ENCODE measurements at places on chromosomes 12 and 14.

- no peak for DNase-seq
Observed at GRCh38 chr12:120229487-120230325, 28.8 kb upstream of the RPLP0 start.

- DNase-seq, result no peak
Observed at GRCh38 chr14:24329073-24329663, 5.7 kb downstream of the ADCY4 start.

- no peak for DNase-seq
Observed at GRCh38 chr12:53551889-53552291, 44.6 kb upstream of the NPFF start.

GRCh38 chr12:5637698-5638097, 205.8 kb downstream of the NTF3 start:
- DNase-seq, result no peak

GRCh38 chr12:97375310-97375709, 87.3 kb upstream of the RMST start:
- DNase-seq, result no peak

GRCh38 chr12:6273541-6274230, 36.8 kb upstream of the PLEKHG6 start:
- DNase-seq, result no peak

- DNase-seq, result no peak
Observed at GRCh38 chr12:6211421-6211869, 11.2 kb downstream of the CD9 start.

GRCh38 chr12:122659579-122659978, 43.6 kb downstream of the HCAR2 start:
- DNase-seq, result no peak

DNA sequence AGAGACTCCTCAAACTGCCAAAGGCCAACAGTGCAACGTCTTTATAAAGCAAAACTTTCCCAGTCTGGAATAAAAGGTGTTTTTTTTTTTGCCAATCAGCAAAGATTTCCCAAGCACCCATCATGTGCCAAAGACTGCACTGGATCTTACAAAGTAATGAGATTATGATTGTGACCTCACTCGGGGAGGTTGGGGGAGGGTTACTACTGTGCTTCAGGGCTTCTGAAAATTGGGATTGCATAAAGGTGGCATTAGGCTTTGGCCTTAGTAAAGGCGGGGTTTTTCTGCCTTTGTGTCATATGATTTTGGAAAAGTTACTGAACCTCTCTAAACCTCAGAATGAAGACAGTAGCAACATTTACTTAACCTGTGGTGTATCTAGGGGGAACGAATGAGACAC, 233.8 kb downstream of the DACT1 start:
- no peak for DNase-seq

DNA sequence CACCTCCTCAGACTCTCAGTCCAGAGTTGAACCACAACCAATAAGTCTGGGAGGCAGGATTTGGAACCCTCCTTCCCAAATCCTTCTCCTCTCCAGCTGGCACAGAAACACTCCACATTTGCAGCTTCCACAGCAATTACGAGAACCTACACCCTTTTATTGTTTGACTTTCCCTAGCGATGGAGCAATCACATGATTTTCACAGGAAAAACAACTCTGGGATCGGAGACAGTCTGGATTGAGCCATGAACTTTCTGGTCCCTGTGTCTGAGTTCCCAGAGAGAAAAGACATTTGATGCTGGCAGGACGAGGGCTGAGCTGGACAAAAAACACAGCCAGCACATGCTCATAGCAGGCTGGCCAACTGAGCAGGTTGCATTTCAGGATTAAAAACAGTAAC, 49.0 kb upstream of the STON2 start:
- no peak for DNase-seq

- DNase-seq, result no peak
Observed at GRCh38 chr12:47737936-47738594, 12.8 kb upstream of the ENDOU start.

DNA sequence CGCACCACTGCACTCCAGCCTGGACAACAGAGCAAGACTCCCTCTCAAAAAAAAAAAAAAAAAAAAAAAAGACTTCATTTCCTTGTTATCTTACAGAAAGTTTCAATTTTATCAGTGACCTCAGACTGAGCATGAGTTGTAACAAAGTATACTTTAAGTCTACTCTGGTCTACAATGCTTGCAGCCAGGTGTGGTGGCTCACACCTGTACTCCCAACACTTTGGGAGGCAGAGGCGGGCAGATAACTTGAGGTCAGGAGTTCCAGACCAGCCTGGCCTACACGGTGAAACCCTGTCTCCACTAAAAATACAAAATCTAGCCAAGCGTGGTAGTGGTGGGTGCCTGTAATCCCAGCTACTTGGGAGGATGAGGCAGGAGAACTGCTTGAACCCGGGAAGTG, 18.0 kb downstream of the HNRNPC start:
- DNase-seq, result no peak

DNA sequence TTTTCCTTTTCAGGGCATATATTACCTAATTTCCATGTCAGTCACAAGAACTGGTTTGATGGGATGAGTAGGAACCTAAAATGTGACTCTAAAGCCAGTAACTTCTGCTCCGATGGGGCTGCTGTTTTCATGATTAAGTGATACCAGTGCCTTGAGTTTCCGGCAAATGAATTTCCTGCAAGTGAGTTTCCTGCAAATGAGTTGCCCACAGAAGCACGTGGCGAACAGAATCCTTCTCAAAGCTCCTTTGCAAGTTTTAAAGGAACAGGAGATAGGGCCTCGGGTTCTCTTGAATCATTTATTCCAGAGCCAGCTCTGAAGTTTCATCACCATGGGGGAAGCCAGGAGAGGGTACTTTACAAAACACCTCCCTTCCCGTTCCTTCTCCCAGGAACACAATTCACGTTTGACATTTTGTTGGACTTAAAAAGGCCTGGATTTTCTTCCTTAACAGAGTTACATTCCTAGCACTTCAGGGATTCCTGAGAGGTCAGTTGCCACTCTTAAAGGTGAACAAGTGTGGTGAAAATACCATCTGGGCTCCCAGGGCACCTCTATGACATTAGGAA, 2.2 kb upstream of the PPTC7 start:
- DNase-seq, result no peak

- no peak for DNase-seq
Observed at GRCh38 chr14:78292003-78292402, 121.8 kb downstream of the NRXN3 start.

DNA sequence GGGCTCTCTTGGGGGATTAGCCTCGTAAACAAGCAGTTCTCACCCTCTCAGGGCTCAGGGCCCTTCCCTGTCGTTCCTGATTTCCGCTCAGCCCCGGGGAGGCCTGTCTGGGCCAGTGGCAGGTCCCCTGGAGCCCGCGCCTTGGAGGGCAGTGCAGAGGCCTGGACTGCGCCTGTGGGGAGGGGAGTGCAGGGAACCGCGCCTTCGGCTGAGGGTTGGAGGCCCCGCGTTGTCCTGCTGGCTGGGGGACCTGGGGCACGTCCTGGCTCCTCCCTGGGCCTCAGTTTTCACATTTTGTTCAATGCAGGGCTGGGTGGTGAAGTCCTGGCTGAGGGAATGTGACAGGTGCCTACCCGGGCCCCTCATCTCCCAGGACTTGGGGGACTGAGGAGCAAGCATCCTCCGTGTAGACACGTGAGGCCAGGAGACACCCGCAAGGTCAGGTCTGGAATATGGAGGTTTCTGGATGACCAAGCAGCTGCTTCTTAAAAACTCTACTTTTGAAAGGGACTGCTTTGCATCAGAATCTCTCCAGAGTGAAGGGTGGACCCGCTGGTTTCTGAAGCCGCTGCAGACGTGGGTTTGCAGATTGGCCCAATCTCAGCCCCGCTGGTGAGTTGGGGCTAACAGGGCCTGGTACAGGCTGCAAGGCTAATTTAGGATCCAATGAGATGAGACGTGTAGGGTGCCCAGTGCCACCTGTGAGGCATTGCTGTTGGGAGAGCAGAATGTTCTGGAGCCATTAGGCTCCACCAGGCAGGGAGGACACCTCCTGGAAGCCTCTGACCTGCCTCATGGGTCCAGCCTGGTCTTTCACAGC, 80.2 kb downstream of the KIF26A start:
- no peak for DNase-seq

- DNase-seq, result no peak
Observed at GRCh38 chr12:45801625-45802024, 72.1 kb downstream of the ARID2 start.

DNA sequence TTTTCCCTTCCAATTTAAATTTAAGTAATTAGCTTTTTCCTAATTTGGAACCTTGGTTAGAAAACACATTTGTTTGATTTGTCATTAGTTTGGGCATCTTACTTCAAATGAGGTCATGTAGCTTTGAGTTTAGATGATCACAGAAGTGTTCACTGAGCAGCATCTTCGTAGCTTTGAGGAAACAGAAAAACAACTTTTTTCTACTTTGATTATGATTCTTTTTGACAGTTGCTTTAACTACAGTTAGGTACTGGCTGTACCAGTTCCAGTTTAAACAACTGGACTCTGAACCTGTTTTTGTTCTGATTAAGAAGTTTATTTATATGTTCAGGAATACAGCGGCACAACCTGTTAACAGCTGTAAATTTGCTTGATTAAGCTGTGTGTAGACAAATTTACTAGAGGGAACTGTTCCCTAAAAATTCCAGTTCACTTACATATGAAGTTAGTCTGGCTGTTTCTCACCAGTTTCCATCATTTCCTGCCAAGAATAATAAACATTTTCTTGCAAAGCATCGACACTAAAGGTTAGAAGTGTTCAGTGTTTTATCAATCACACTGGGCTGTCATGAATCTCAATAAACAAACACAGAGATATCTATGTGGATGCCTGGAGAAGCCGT, 191.9 kb downstream of the RAD51B start:
- no peak for DNase-seq
